ENCODE measurements at places on chromosomes 16 and 17.
A peak's percentile ranks its signal among the peaks of the same experiment; 100 is the strongest.

- DNase-seq = no peak
Observed at GRCh38 chr17:82690786-82691489, 7.6 kb downstream of the RAB40B start.

GRCh38 chr17:48869821-48870318 is 22.7 kb upstream of the ATP5MC1 start:
- DNase-seq = no peak

GRCh38 chr17:55121268-55121667 is 143.5 kb upstream of the HLF start:
- DNase-seq = no peak

DNA sequence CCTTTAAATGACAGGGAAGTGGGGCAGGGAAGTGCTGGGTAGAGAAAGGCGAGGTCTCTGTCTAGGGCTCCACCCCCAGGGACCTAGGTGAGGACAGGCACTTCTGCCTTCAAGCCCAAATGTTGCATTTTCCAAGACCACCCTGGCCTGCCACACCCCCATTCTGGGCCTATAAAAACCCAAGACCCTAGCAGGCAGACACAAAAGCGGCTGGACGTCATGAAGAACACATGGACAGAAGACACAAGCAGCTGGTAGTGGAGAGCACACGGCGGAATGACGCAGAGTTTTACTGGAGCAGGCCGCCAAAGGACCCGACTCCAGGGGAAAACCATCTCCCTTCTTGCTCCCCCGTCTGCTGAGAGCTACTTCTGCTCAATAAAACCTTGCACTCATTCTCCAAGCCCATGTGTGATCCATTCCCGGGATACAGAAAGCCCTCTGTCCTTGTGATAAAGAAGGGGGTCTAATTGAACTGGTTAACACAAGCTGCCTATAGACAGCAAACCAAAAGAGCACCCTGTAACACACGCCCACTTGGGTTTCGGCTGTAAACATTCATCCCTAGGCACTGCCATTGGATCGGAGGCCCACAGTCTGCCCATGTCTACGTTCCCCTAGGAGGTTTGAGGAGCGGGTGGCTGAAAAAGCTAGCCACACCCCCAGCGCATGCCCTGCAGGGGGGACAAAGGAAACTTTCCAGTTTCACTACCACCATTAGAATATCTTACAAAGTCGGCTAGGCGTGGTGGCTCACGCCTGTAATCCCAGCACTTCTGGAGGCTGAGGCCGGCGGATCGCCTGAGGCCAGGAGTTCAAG is 622.2 kb upstream of the SALL1 start:
- no peak for DNase-seq

DNA sequence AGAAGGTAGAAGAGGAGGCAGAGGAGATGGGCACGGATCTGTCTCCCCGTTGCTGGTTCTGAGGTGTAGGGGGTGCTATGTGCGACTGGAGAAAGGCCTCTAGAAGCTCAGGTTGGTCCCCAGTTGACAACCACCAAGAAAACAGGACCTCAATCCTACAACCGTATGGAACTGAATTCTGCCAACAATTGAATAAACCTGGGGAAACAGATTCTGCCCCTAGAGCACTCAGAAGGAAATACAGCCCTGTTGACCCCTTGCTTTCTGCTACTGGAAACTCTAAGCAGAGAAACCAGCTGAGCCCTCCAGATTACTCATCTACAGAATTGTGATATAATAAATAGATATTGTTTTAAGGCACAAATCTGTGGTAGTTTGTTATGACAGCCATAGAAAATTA is 313.0 kb upstream of the GOT2 start:
- DNase-seq = no peak

GRCh38 chr16:73054813-73055482 is 7.0 kb upstream of the ZFHX3 start:
- DNase-seq = no peak

DNA sequence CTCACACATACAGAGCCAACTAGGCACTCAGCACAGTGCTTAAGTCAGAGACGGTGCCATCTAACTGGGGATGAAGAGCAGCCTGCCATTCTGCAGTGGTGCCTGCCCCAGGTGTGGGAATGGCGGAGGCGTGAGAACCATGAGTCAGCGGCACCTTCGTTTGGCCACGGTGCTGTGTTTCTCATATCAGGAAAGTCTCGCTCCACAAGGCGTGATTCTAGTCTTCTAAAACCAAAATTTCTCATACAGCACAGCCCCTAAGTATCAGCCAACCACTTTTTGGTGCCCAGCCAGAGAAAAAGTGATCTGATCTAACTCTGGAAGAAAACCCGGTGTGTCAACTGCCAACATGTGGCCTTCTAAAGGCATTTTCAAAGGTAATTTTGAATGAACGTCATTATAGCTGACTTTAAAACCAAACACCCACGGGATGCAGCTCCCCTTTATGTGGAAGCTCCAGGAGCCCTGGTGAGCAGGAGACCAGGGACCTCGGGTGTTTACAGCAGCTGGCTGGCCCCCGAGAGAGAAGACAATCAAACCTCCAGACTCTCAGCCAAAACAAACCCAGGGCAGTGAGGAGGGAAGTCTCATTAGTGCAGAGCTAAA is 54.6 kb downstream of the ABCC12 start:
- DNase-seq = peak; percentile 22

DNA sequence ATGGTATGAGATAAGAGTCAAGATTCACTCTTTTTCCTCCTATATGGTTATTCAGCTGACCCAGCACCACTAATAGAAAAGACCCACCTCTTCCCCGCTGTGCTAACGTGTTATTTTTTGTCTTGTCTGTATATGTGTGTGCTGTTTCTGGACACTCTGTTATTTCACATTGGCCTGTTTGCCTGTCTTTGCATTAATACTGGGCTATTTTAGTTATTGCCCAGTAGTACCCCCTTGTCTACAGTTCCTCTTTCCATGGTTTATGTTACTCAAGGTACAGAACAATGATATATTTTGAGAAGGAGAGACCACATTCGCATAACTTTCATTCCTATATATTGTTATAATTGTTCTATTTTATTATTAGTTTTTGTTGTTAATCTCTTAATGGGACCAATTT is 74.0 kb upstream of the SIAH1 start:
- no peak for DNase-seq

DNA sequence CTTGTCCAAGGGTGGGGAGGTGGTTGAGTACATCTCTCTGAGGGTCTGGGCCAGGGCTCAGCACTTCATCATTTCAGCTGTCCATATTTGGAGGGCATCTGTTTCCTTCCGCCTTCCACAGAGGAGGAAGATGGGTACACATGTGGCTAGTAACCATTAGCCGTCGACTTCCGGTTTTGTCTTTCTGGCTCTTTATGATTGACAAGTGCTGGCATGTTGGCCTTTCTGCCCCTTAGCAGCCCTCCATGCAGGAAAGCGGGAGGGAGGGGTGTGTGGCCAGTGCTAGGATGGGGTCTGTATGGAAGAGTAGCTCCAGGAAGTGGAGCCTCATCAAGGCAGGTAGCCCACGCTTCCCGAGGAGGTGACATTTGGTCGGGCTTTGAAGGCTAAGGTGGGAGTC is 69.6 kb downstream of the RAI1 start:
- no peak for DNase-seq

DNA sequence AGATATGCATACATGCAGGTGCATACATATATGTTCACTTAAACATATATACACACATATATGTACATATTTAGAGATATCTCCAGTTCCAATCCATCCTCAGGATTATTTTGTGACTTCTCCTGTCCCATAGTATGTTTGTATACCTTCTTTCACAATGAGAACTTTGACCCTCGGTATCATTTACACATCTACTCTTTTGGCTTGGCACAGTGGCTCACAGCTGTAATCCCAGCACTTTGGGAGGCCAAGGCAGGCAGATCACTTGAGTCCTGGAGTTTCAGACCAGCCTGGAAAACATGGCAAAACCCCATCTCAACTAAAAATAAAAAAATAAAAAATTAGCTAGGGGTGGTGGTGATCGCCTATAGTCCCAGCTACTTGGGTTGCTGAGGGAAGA is 148.1 kb upstream of the CCL2 start:
- no peak for DNase-seq

DNA sequence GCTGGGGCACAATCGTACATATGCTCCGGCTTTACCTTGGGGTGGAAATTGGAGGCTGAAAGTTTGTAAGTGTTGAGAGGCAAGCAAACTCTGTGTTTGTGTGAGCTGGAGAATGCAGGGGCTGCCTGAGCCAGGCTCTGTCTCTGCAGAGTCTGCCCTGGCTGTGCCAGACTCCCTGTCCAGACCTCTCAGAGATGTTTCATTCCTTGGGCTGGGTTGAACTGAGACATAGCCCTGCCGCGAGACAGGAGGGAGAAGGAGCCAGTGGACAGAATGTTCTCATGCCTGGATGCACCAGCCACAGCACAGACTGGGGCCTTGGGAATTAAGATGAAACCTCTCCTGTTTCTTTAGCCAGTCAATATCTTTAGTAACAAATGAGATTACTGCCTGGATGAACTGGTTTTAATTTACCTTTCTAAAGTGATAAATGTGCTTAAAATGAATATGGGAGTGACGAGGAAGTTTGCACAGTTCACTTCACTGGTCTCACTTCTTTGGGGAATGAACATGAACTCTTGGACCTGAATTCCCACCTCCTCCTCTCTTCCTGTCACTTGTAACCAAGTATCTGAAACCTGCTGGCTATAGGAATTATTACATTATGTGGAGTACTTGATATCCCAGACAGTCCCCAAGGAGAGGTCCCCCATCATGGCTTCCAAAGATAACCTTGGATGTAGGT is 40.1 kb downstream of the YPEL2 start:
- no peak for DNase-seq

- peak; percentile 74 for DNase-seq
Observed at GRCh38 chr17:34637548-34638525, 58.5 kb downstream of the TMEM132E start.

- DNase-seq = no peak
Observed at GRCh38 chr16:84905965-84906460, 86.2 kb downstream of the CRISPLD2 start.

DNA sequence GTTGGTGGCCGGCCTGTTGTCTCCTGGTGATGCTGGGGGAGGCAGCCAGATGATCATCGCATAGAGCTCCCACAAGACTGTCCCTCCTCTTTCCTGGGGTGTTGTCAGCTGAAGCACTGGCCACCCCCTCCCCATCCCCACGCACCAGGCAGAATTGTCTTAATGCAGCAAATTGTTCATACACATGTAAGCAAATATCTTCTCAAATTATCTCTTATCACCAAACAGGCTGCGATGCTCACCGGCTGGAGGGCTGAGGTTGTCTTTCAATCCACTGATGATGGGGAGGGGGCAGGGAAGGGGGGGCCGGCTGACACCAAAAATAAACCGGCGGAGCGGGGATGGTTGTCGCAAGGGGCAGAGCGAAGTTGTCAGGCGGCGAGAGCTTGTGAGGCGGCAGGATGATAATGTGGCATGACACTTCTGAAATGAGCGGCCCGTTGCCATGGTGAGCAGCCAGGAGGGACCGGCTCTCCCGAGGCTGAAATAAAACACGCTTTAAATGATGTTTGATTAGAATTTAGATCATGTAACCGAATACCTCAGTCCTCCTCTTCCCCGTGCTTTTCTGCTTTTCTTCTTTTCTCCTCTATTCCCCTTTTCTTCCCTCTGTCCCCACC is 59.8 kb downstream of the MRM1 start:
- DNase-seq = no peak

Measured in activated CD4-positive, alpha-beta T cell treated with anti-CD3 and anti-CD28 coated beads, Interleukin-2, amount 50 U/mL, for 4 hours (primary cell).